NCI-H774 (cell line): ENCODE measurements at places on chromosomes 3 and 15.

DNA sequence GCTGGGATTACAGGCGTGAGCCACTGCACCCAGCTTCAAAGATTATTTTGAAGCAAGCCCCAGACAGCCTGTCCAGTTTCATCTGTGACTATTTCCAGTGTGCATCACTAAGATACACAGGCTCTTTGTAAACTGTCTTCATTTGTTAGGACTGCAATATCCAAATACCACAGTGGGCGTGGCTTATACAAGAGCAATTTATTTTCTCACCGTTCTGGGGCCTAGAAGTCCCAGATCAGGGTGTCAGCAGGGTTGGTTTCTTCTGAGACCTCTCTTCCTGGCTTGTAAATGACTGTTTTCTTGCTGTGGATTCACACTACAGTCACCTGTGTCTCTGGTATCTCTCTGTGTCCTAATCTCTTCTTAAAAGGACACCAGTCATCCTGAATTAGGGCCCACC is 59.7 kb downstream of the RLBP1 start:
- DNase-seq = no peak

GRCh38 chr3:146577662-146578061 is 27.5 kb downstream of the PLSCR5 start:
- peak; percentile 26 for DNase-seq

GRCh38 chr3:50154840-50155490 is at the start of gene SEMA3F:
TSS of gene SEMA3F (plus strand) at chr3:50155324. CDS start at chr3:50159623, 4,299 bp downstream.
- peak; percentile 17 for DNase-seq

DNA sequence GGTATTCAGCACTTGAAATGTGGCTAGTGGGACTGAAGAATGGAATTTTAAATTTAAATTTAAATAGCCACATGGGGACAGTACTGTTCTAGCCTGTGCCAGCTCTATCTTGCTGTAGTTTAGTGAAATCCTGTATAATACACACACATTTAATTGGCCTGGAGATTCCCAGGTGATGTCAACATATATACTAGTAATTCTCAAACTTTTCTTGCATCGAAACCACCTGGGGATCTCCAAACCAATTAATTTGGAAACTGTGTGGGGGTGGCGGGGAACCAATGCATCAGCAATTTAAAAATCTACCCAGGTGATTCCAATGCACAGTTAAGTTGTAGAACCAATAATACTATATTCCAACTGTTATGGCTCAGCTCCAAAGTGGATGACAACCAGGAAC is 228.9 kb upstream of the MRPL3 start:
- no peak for DNase-seq

DNA sequence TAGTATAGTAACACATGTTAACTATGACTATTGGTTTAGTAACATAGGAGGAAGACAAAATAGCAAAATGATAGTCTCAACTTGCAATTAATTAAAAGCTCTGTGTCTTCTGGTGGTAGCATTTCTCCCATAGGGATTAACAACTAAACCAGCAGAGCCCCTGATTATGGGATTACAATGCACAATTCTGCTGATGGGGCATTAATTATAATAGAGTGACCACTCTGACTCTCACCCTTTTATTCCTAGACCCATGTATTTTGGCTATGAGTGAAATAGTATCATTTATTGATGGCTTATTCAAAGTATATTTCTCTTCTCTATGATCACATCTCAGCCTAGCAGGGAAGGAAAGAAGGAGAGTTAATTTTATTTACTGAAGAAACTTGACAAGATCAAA is 17.5 kb upstream of the GOLGA8B start:
- no peak for DNase-seq

DNA sequence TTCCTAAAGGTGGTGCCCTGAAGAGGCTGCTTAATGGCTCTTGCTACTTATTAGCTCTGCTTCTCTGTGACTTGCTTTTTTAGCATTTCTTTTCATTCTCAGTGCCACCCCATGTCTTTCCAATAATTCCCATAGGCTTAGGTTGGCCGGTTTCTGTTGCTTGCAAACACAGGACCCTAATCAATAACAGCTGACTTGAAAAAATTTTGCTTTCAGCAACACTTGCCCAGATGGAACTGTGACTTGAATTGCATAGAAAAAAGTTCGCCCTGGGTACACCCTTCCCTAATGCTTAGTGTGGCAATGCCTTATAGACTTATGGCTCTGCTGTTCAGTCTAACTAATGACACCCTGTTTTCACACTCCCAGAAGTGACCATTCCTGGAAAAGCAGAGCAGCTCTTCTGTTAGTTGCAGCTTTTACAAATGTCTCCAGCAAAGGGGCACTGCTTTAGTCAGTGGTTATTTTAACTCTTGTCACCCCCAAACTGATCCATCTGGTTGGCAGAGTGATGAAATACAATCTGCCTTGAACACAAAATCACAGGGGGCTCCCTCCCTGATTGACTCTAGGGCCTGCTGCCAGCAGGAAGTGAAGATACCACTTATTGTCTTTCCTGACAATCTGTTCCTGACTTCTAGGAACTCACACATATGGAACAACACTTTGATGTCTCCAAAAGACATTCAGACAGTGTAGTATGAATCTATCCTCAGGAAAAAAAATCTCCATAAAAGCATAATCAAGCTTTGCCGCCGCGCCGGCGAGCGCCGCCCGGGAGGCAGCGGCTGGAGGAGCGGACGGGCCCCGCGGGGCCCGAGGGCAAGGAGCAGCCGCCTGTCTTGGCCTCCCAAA is 9.7 kb upstream of the SLMAP start:
- DNase-seq = no peak

GRCh38 chr3:42877881-42878280 is 2.2 kb upstream of the CYP8B1 start:
- no peak for DNase-seq

DNA sequence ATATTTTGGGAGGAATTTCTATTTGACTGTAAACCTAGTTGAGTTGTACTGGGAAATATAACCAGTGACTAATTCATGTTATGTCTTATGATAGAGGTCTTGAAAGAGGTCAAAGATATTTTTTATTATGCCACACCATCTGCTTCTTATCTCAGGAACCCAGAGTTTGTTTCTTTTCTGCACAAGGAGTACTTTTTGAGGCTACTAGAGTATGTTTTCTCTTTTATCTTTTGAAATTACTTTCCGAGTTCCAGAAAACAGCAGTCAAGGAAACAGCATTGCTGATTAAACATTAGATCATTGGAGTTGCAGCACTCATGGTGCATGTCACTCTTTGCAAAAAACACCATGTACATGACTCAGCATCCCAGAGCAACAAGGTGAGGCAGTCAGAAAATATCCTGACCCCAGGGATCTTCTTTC is 645.8 kb upstream of the NR2F2 start:
- DNase-seq = no peak

GRCh38 chr3:164478323-164478722 is 600.0 kb downstream of the SI start:
- DNase-seq = no peak

DNA sequence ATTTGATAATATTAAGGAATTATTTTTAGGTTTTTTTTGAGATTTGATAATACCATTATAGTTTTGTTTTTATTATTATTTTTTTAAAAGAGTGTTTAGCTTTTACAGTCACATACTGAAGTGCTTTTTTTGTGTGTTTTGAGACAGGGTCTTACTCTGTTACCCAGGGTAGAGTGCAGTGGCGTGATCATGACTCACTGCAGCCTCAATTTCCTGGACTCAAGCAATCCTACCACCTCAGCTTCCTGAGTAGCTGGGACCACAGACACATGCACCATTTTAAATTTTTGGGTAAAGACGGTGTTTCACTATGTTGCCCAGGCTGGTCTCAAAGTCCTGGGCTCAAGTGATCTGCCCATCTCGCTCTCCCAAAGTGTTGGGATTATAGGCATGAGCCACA is 73.0 kb downstream of the SUMF1 start:
- no peak for DNase-seq

DNA sequence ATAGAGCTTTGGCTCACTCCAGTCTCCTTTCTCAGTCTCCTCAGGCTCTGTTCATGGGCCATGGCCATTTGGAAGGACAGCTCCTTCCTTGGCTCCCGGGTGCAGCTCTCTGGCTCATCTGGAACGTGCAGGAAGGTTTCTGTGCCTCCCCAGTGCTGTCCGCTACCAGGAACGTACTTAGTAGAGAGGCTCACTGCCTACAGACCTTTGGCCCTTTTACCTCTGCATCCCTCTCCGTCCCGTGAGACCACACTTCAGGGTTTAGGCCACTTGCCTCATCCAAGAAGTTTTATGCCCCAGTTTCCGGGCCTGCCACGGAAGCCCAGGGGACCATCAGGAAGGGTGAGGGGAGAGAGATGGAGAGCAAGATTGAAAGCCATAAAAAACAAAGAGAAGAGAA is 20.9 kb downstream of the GRK7 start:
- DNase-seq = no peak

DNA sequence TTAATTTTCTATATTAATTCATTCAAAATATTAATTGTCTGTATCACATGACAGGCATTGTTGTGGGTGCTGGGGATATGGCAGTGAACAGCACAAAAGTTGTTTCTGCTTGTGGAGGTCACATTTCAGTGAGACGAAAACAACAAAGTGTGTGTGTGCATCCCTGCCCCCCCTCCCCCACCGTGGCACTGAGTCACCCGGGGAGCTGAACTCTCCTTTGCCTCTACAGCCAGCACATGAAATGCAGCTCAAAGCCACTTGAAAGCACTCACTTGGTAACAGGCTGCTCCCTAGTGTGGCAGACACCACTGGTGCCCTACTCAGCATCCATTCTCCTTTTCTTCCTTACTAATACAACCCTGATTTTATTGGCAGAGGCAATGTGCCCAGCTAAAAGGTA is 16.9 kb upstream of the SCAMP5 start:
- DNase-seq = no peak

- no peak for DNase-seq
These were observed 52.2 kb upstream of the PCSK6 start for GRCh38 chr15:101541501-101542292.

DNA sequence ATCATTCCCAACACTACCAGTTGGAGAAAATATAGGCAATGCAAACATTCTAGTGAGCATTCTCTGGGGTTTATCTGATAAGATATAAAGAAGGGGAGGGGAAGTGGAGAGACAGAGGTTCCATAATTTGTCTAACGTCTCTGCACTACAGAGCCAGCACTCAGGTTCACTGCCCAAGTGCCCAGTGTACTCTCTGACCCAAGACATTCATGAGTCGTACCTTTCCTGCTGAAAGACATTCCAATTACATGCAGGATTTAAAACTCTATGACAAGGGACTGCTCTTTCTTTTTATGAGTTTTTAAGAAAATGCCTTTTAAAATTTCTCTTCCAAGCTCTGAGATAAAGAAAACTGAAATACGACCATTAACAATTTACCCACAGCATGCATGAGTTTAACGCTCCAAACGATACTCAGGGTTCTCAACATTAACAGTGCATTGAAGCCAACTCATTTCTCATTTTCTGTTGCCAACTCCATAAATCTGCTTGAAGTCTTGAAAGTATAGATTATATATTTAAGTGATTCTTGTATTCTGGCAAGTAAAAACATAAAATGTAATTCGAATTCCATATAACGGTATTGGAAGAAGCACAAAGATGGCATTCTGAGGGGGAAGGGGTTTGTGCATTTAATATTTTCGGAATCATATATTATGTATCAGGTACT is 193.4 kb downstream of the SUCLG2 start:
- DNase-seq = no peak

GRCh38 chr3:50658416-50658815 is 16.3 kb upstream of the DOCK3 start:
- DNase-seq = no peak

DNA sequence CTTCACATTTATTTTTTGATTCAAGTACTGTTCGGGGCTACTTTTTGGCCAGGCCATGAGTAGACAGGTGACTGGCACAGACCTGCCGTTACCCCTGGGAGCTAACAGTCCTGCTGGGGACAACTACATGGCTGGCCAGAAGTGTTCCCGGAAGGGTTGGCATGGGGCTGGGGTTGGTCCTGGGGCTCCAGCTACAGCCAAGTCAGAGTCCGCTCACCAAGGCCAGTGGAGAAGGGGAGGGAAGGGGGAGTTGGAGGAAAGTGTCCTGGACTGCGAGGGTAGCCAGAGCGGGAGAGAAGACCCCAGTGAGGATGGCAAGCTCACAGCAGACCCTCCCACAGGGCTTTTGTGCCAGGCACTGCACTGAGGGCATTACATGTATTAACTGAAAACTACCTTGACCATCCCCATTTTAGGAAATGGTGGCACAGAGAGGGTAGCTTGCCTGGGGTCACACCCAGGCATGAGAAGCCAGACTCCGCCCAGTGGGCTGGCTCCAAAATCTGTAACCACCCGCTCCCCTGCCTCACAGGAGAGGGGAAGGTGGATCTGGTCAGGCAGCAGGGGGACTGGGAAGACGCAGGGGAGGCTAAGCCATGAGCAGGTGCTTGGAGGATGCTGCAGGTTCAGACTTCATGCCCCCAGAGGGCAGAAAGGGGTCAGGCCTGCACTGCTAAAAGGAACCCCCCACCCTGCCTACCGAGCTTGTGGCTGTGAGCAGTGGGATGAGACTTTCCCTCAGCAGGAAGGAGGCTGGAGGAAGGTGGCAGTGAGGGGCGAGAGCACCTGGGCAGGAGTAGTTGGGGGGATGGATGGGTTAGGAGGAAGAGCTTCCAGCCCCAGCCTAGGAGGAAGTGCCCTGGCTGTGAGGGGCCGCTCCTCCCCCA is 38.3 kb upstream of the ESYT3 start:
- no peak for DNase-seq

DNA sequence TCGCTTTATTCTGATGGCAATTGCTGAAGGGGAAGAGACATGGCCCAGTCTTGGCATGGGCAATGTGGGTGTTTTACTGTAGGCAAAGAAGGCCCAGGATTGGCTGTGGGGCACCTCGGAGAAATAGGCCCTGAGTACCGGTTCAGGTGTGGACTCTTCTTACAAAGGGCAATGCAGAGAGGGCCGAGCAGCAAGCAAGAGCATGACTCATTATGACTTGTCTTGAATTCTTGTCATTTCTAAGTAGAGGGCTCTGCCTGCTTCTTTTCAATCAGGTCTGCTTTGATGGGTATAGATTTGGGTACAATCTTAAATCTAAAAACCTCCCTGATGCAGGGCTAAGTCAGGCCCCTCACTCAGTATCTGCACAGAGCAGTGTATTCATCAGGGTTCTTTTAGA is 14.8 kb upstream of the BUB1B start:
- DNase-seq = no peak

DNA sequence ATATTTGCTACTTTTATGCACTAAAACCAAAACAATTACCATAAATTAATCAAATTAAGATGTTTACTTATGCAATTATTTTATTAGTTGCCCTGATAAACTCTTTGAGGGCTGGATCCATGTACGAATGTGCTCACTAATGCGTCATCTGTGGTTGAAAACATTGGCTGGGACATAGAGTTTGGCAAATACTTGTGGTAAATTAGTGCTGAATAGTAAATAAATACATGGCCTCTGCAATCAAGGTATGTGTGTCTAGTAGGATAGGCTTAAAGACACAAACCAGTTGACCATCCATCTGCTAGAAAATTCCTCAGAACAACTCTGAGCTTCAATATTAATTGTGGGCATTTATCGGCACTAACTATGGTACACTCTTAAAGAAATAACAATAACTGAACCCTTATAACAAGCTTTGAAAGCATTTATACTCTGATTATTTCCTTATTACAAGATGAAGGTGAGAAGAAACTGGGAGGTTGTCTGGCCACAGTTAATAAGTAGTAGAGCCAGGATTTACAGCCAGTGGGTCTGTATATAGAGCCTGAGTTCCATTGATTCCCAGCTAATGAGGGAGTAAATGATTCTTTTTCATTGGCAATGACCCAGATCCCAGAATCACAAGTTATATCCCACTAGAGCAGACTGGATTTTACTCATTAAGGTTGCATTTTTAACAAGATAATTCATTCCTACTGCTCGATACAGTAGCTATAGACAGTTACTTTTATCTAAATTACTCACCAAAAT is 169.5 kb upstream of the CNTN6 start:
- no peak for DNase-seq

- DNase-seq = no peak
These were observed 14.6 kb upstream of the PLA2G4E start for GRCh38 chr15:42035435-42035761.
